Fibroblast of lung (primary cell): ENCODE measurements at places on chromosomes 12 and 14. TPM values are rescaled to one million over a fixed set of nuclear protein-coding genes. Genes with fewer than 3 reads are reported as not detected.

Gene PKP2
- under 0.01 TPM in 2 replicates for total RNA-seq

Gene KRT71
- not detected in 2 replicates for total RNA-seq

Gene KIF26A
- under 0.01 and 2.0 TPM in 2 replicates for total RNA-seq

Gene KRT5
- not detected in 2 replicates for total RNA-seq

Gene HOXC4
- 0.17 and 0.26 TPM in 2 replicates for total RNA-seq

Gene GRIN2B
- under 0.01 TPM in 1 of 2 replicates, not detected in the other for total RNA-seq

Gene PLXNC1
- 49.6 and 86.9 TPM in 2 replicates for total RNA-seq

Gene SIX6
- not detected in 2 replicates for total RNA-seq

Gene TAS2R8
- under 0.01 TPM in 1 of 2 replicates, not detected in the other for total RNA-seq

Gene M6PR
- 292 and 338 TPM in 2 replicates for total RNA-seq

Gene EXOC3L4
- 0.26 and 0.50 TPM in 2 replicates for total RNA-seq

Gene NOVA1
- total RNA-seq = 3.6 and 5.1 TPM in 2 replicates

Gene SERPINA3
- 0.50 and 7.2 TPM in 2 replicates for total RNA-seq

Gene C12orf50
- total RNA-seq = under 0.01 TPM in 1 of 2 replicates, not detected in the other

Gene APOF
- total RNA-seq = not detected in 2 replicates

Gene KLHL33
- 0.26 and 1.5 TPM in 2 replicates for total RNA-seq

Gene LRRC74A
- total RNA-seq = not detected in 2 replicates

Gene GUCY2C
- total RNA-seq = not detected in 2 replicates

Gene ALG10
- 5.8 and 8.0 TPM in 2 replicates for total RNA-seq

Gene PPP4R4
- total RNA-seq = 0.51 and 0.99 TPM in 2 replicates

Gene MMP19
- 3.3 and 7.1 TPM in 2 replicates for total RNA-seq

Gene AMHR2
- total RNA-seq = not detected in 2 replicates

Gene ANKS1B
- 0.51 and 0.83 TPM in 2 replicates for total RNA-seq

Gene HCAR2
- under 0.01 TPM in 1 of 2 replicates, not detected in the other for total RNA-seq

Gene ZBTB42
- total RNA-seq = 2.3 and 2.8 TPM in 2 replicates

Gene TC2N
- total RNA-seq = 0.26 and 0.83 TPM in 2 replicates

Gene AICDA
- total RNA-seq = not detected in 2 replicates

Gene FERMT2
- 111 and 128 TPM in 2 replicates for total RNA-seq

Gene FGF23
- not detected in 2 replicates for total RNA-seq

Gene KERA
- total RNA-seq = not detected in 2 replicates

Gene BCL2L14
- not detected in 2 replicates for total RNA-seq

Gene WNT1
- not detected in 2 replicates for total RNA-seq

Gene SLCO1A2
- not detected in 2 replicates for total RNA-seq

Gene CHURC1
- 38.6 and 47.8 TPM in 2 replicates for total RNA-seq

Gene TAS2R20
- 2.1 and 3.3 TPM in 2 replicates for total RNA-seq

Gene WDR20
- total RNA-seq = 13.4 and 17.8 TPM in 2 replicates

Gene NTN4
- total RNA-seq = 8.2 and 28.6 TPM in 2 replicates

Gene STXBP6
- total RNA-seq = 4.5 and 7.7 TPM in 2 replicates
